Cerebellum (tissue), 4 donors: ENCODE measurements at places on chromosomes 4 and X. TPM values are rescaled to one million over a fixed set of nuclear protein-coding genes. Genes with fewer than 3 reads are reported as not detected.

Gene WDFY3
- 254 TPM for total RNA-seq

Gene SUPT20HL1
- not detected for total RNA-seq

Gene LAGE3
- total RNA-seq = 6.4 TPM

Gene TRAM1L1
- 17.2 TPM for total RNA-seq

Gene GAGE12E
- total RNA-seq = not detected

Gene DMP1
- not detected for total RNA-seq

Gene ADH1B
- 0.54 TPM for total RNA-seq

Gene SPANXN4
- total RNA-seq = not detected

Gene KANTR
- 53.1 TPM for total RNA-seq

Gene STBD1
- 1.5 TPM for total RNA-seq

Gene ARMCX2
- total RNA-seq = 35.0 TPM

Gene MAGEA2
- not detected for total RNA-seq

Gene AKAP14
- 2.4 TPM for total RNA-seq

GRCh38 chr4:173537613-173538147 lies 7.7 kb upstream of the HAND2 start:
- no peak for DNase-seq

DNA sequence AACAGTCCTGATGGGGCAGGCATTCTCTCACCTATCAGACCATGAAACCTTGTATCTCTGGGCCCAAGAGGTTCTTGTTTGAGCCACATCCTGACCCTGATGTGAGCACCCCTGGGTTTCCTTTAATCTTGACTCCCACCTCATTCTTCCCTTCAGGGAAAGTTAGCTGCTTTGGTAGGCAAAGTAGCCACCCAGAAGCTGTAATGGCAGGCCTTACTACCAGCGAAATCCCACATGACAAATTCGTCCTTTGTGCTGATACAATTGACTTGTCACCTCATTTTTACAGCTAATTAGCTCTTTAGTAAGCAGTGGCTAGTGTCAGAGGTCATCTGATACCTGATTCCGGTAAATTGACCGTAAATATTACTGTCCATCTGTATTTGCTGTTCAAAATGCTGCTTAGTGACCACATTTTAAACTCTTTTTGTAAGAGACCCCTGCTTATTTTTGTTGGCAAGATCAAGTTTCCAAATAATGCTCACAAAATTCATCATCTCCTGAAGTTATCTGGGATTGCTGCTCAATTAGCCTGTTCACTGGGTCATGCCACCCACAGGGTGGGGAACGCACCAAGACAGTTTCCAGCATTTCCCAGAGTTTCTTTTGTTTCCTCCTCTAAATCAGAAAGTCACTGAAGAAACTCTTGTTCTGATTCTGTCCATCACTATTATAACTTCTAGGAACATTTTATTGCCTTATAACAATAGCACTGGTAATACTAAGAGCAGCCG lies 329.7 kb downstream of the GPAT3 start:
- no peak for DNase-seq

DNA sequence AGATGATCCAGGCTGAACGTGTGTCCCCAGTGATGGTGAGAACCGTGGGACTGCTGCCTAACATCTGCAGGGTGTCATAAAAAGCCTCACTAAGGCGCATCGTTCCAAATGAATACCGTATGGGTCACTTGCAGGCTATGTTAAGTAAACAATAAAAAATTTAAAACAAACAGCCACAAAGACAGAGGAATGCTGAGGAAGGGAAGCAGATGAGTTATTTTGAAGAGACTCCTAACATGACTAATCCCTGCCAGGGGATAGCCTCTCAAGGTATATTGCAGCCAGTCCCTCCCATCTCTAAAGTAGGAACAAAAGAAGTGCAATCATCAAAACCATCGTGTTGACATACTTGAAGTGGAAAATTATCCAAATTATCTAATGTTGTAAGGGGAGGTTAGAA lies 83.8 kb downstream of the UNC5C start:
- DNase-seq = no peak

GRCh38 chrX:72308566-72309296 lies 3.0 kb upstream of the CITED1 start:
- DNase-seq = peak; percentile 74

GRCh38 chrX:139533444-139533843 lies 2.9 kb downstream of the F9 start:
- DNase-seq = no peak

DNA sequence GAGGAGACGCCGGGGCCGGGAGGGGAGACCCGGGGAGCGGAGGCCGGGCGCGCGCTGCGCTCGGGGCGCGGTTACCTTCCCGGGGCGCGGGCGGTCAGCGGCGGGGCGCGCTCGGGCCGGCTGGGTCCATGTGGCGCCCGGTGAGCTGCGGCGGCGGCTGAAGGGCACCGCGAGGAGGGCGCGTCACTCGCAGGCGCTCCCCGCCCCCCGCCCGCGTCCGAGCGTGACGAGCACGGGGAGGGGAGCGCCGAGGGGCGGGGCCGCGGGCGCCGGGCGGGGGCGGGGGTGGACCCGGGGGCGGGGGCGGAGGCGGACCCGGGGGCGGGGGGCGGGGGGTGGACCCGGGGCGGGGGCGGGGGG lies at the start of gene CPLX1:
TSS of gene CPLX1 (minus strand) at position 159 of the 360 bp plus-strand sequence. CDS start 1,607 bp downstream, outside the sequence.
- DNase-seq = peak; percentile 90

DNA sequence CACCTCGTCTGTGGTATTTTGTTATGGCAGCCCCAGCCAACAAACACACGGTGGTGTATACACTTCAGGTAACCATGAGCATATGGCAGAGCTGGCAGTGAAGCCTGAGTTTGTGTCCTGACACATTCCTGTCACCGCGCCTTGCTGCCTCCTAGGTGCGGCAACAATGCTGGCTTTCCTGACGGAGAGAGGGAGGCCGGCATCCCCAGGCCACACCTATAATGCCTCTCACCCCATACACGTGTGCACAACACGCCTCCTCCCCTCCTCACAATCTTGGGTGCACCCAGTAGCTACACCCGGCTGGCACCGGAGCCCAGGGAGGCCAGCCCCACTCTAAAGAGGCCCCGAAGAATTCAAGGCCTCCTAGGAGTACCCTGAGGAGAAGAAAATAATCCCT lies 158.5 kb downstream of the NSUN7 start:
- DNase-seq = peak; percentile 86

GRCh38 chr4:118962540-118962939 lies 73.9 kb downstream of the SYNPO2 start:
- DNase-seq = no peak

DNA sequence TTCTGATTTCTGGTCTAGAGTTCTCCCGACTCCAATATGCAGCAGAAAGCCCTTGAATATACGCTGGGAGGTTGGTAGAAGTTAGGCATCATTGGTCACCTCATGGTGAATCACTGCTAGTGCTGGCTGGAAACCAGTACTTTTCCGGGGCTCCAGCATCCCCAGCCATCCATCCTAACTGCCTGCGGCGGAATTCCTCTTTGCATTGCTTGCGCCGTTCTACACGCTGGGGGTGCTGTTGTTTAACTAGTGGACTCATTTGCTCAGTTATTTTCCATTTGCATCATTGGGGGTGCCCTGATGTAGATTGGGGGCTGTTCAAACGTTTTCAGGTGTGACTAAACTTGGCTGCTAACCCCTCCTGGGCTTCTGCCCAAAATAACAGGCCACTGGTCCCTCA lies 23.3 kb upstream of the GPR50 start:
- no peak for DNase-seq

DNA sequence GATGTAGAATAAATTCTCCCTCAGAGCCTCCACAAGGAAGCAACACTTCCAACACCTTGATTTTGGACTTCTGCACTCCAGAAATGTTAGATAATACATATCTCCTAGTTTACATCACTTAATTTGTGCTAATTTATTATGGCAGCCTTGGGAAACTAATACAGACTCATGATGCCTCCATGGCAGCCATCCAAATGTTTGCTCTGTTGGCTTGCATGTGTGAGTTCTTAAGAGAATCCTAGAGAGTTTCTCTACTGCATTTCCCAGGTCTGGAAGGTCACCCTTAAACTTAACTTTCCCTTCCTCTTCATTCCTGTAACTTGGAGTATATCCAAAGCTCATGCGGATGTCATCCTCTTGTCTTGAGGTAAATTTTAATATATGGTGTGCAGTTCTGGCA lies 956.1 kb downstream of the ADGRL3 start:
- no peak for DNase-seq

GRCh38 chr4:119310826-119311225 lies 11.1 kb downstream of the FABP2 start:
- no peak for DNase-seq

GRCh38 chr4:186984105-186984644 lies 260.5 kb upstream of the FAT1 start:
- no peak for DNase-seq

GRCh38 chr4:87659247-87659931 lies 9.3 kb downstream of the DMP1 start:
- no peak for DNase-seq

- peak; percentile 8 for DNase-seq
These were observed 14.1 kb downstream of the RAB40AL start for GRCh38 chrX:102950908-102951866.

- no peak for DNase-seq
These were observed 72.8 kb downstream of the PPA2 start for GRCh38 chr4:105400901-105401677.

DNA sequence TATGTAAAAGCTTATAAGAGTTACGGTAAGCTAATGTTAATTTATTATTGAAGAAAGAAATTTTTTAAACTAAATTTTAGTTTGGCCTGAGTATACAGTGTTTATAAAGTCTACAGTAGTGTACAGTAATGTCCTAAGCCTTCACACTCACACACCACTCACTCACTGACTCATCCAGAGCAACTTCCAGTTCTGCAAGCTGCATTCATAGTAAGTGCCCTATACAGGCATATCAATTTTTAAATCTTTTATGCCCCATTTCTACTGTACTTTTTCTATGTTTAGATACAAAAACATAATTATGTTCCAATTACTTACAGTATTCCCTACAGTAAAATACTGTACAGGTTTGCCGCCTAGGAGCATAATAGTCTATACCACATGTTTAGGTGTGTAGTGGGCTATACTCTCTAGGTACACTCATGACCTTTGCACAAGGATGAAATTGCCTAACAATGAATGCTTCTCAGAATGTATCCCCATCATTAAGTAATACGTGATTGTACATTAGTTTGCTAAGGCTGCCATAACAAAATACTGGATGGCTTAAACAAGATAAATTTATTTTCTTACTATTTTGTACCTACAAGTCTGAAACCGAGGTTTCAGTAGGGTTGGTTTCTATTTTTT lies 333.8 kb upstream of the PCDH7 start:
- DNase-seq = no peak

DNA sequence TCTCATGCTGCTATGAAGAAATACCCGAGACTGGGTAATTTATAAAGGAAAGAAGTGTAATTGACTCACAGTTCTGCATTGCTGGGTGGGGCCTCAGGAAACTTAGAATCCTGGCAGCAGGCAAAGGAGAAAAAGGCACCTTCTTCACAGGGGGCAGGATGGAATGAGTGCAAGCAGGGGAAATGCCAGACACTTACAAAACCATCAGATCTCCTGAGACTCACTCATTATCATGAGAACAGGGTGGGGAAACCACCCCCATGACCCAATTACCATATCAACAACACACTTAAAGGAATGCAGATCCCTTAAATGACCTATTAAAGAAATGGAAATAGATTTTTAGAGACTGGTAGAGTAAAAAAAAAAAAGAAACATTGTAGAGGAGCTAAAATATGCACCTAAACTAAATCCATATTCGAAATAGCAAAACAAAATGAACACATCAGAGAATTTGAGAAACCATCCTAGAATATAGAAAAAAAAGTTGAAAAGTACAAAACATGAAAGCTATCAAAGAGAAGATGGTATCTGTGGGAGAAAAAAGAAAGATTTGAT lies 104.3 kb upstream of the UGT8 start:
- no peak for DNase-seq

DNA sequence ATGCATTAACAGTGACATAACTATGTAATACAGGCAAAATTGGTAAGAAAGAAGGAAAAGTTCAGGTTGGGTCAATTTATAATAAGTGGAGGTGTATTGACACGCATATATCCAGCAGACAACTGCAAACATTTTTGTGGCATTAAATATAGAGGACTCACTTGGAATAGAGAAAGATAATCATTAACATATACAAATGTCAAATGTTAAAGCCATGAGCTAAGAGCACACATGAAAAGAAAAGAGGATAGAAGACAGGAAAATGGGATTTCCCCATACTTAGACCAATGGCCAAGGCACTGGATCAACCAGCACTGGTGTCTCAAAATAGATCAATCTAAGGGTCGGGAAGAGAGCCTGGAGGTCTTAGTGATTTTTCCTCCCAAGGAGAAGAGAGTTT lies 187.6 kb downstream of the PDGFC start:
- no peak for DNase-seq

DNA sequence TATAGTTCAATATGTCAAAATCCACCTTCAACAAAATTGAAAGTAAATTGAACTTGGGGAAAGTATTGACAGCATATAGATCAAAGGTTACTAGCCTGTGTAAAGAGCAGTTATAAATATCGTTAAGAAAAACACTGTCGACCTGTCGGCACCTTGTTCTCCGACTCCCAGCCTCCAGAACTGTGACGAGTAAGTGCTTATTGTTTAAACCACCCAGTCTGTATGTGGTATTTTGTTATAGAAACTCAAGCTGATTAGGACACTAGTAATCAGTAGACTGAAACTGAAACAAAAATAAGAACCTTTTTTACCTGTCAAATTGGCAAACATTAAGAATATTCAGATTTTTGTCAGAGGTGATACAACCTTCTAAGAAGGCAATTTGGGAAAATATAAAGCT lies 17.0 kb downstream of the HTT start:
- DNase-seq = no peak

GRCh38 chr4:85929961-85930665 lies 429.7 kb downstream of the MAPK10 start:
- no peak for DNase-seq

GRCh38 chr4:94548571-94548970 lies 96.8 kb downstream of the PDLIM5 start:
- no peak for DNase-seq

GRCh38 chr4:122712782-122713181 lies 19.7 kb upstream of the BBS12 start:
- no peak for DNase-seq

GRCh38 chrX:39244147-39244546 lies 442.9 kb downstream of the MID1IP1 start:
- no peak for DNase-seq

DNA sequence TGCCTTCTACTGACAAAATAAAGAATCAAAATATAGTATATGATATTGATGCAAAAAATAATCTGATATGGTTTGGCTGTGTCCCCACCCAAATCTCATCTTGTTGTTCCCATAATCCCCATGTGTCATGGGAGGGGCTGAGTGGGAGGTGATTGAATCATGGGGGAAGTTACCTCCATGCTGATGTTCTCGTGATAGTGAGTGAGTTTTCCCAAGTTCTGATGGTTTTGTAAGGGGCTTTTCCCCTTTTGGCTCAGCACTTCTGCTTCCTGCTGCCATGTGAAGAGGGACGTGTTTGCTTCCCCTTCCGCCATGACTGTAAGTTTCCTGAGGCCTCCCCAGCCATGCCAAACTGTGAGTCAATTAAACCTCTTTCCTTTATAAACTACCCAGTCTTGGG lies 70.2 kb downstream of the TMEM165 start:
- no peak for DNase-seq
